ENCODE measurements at places on chromosomes 11 and 22.

GRCh38 chr11:6402061-6402470, 11.8 kb downstream of the SMPD1 start:
- DNase-seq, result no peak

DNA sequence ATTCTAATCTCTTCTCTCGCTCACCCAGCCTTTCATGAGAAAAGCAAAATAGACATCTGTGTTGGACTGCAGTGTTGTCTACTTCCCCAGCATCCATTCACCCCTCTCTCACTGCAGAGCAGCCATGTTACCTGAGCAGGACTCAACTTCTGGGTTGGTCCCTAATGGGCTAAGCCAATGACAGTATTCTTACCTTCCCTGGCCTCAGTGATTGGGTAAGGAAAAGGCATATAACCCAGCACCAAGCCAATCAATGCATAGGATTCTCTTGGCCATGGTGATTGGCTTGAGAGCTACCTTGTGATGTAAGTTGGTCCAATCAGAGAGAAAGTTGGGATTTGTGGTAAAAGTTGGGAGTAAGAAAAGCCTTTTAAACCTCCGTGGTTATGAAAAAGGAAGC, 99.8 kb upstream of the NECTIN1 start:
- DNase-seq, result no peak

GRCh38 chr22:30650508-30651116, 15.0 kb downstream of the SLC35E4 start:
- no peak for DNase-seq

DNA sequence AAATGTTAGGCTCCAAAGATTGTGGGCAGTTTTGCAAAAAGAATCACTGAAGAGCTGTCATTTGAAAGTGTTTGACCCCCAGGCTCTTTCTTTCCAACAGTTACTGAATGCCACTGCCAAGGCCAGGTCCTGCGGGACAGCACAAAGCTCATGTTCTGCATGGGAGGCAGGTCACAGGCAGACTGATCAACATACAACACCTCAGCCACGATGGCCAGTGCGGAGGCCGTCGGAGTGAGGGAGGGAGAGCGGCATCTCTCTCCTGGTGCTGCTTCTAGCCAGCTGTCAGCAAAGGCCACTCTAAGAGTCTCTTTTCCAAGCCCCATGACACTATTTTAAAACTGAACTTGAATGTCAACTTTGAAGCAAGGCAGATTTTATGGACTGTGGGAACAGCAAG, 49.9 kb downstream of the ARFGAP3 start:
- DNase-seq, result no peak

- DNase-seq, result peak; percentile 12
Measured at GRCh38 chr11:66126808-66127555, 56.9 kb downstream of the PACS1 start.

Measured in activated CD8-positive, alpha-beta memory T cell treated with anti-CD3 and anti-CD28 coated beads for 1 hour (primary cell).